HuH-7 (cell line): ENCODE measurements at places on chromosomes 1 and 21.

DNA sequence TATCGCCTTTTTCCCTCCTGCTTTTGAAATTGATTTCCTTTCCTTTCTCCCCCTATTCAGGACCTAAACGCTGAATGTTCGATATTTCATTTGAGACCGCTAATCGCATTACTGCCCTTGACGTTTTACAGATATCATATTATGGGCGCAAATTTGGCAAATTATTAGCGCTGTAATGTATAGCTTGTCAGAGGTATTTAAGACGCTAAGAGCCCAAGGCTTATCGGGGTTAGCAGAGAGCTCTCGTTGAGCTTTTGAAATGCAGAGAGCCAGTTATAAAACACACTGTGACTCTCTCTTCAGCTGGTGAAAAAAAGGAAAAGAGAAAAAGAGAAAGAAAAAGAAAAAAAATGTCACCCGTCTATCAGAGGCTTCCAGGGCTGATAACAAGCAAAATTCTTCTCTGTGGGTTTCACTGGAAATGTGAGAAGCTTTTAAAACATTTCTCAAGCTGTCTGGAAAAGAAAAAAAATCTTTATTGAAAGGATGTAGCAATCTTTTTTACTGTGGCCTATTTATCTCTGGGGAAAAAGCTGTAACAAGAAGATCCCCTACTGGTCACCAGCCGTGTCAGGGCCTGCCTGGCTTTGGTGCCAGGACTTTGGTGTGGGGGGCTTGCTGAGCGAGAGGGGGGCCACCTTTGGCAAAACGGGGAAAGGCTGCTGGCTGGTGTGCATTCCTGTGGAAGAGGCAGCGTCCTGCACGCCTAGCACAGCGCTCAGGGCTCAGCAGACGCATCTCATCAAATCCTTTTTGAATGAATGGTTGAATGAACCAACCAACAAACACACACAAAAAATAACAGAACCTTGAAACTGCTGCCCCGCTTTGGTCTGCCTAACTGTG is 119.8 kb downstream of the RNF220 start:
- DNase-seq, result no peak

GRCh38 chr1:18397641-18398040 is 83.1 kb upstream of the KLHDC7A start:
- no peak for DNase-seq

DNA sequence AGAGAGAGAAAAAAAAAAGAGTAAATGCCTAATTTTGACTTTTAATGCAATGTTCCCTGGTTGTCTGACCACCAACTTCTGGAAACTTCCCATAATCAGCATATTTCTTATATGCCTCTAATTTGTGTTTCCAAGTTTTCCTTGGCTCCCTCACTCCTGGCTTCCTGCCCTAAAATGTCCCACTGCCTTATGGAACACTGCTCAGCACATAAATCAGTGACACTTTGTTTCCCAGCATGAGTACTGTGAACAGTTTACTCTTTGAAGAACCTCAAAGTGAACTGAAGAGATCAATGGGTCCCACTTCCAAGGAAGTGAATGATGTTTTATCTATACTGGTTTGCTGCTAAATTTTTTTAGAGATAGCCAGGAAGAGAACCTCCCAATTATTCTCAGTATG is 271.3 kb upstream of the PRMT6 start:
- no peak for DNase-seq

DNA sequence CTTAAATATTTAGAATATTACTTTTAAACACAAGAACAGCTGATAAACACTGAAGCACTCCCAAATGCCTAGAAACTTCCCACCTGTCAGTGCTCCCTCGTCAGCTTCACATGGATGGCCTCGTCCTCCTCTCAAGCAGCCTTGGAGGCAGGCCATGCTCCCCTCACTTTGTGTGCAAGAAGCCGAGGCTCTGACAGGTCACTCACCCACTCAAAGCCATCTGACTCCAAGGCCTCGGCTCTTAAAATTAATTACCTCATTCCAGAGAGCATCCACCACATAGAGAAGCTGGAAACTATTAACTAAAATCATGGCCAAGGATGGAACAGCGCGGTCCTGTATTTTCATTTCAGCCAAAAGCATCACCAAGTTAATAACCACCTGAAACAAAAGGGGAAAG is 17.8 kb downstream of the LBR start:
- no peak for DNase-seq
